Right ventricle myocardium superior (tissue), 1 donor: ENCODE measurements at places on chromosomes 5 and 9. TPM values are rescaled to one million over a fixed set of nuclear protein-coding genes. Genes with fewer than 3 reads are reported as not detected.

- no peak for DNase-seq
These were observed 431.0 kb downstream of the SH3GL2 start for GRCh38 chr9:18009902-18010301.

GRCh38 chr5:51466214-51466613 is 83.0 kb downstream of the ISL1 start:
- no peak for DNase-seq

DNA sequence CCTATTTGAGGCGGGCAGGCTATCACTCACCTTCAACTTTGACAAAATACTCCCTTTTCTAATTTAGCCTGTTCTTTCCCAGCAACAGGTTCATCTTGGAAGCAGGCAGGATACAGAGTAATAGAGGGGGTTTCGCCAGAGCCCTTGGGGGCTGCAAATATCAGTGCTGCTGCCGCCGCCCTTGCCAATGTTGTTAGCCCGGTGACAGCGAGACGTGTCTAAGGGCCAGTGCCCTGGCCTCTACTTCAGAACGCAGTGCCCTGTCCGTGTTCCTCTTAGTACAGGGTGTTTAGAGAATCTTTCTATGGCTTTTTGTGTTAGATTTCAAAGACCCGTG is 703 bp downstream of the FAM120AOS start:
- DNase-seq, result peak; percentile 58

GRCh38 chr5:158840193-158840592 is 259.5 kb downstream of the EBF1 start:
- DNase-seq, result no peak

SAPCD2 gene
- total RNA-seq, result 0.22 TPM

GRCh38 chr5:130520211-130520610 is 615.9 kb downstream of the CHSY3 start:
- no peak for DNase-seq

GRCh38 chr5:80105698-80106439 is 70.7 kb downstream of the THBS4 start:
- no peak for DNase-seq

DNA sequence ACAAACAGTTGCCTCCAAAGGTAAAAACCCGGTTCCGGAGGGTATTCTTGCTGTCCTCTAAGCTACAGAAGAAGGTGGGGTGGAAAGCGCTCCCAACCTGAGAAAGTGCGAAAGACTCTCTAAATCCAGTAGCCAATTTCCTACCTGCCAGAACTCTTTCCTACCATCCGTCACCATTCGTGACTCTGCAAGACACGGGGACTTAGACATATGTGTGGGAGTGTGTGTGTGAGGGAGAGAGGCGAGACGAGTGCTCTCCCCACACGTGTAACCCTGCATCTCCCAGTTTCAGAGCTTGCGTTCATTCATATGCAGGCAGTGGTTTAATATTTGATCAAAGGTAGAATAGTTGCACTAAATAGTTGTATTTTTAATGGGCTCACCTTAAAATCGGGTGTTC is 473 bp upstream of the GABRA1 start:
- no peak for DNase-seq

CCDC192 gene
- total RNA-seq, result not detected

GRCh38 chr9:123164285-123164684 is 104.1 kb downstream of the STRBP start:
- DNase-seq, result no peak

COL15A1 gene
- 55.9 TPM for total RNA-seq

ECSCR gene
- 18.0 TPM for total RNA-seq

TRIM7 gene
- 10.8 TPM for total RNA-seq

DNA sequence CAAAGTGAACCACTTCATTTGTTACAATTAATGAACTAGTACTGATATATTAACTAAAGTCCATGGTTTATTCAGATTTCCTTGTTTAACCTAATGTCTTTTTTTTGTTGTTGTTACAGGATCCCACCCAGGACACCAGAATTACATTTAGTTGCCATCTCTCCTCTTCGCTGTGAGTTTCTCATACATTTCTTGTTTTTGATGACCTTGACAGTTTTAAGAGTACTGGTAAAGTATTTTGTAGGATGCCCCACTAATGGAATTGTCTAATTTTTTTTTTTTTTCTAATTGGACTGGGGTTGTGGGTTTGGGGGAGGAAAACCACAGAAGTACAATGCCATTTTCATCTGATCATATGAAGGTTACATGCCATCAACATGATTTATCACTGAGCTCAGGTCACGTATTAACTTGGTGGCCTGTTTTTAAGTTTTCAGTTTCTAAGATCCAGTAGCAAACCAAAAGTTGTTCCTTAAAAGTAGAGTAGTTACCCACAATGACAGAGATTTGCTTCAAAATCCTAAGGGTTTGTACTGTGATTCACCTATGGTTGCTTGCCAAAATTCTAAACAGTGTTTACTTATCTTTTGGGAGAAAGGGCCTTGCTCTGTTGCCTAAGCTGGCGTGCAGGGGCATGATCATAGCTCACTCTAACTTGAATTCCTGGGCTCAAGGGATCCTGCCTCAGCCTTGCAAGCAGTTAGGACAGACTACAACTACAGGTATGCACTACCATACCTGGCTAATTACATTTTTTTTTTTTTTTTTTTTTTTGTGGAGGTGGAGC is 4.5 kb upstream of the OTULIN start:
- DNase-seq, result no peak

SPINK4 gene
- total RNA-seq, result not detected

PRSS3 gene
- not detected for total RNA-seq

CDH12 gene
- total RNA-seq, result not detected

ZFP62 gene
- 16.6 TPM for total RNA-seq

- no peak for DNase-seq
These were observed 137.6 kb downstream of the NPR3 start for GRCh38 chr5:32848681-32849080.

GRCh38 chr9:34500623-34501267 is 22.0 kb downstream of the ENHO start:
- DNase-seq, result peak; percentile 62

DNA sequence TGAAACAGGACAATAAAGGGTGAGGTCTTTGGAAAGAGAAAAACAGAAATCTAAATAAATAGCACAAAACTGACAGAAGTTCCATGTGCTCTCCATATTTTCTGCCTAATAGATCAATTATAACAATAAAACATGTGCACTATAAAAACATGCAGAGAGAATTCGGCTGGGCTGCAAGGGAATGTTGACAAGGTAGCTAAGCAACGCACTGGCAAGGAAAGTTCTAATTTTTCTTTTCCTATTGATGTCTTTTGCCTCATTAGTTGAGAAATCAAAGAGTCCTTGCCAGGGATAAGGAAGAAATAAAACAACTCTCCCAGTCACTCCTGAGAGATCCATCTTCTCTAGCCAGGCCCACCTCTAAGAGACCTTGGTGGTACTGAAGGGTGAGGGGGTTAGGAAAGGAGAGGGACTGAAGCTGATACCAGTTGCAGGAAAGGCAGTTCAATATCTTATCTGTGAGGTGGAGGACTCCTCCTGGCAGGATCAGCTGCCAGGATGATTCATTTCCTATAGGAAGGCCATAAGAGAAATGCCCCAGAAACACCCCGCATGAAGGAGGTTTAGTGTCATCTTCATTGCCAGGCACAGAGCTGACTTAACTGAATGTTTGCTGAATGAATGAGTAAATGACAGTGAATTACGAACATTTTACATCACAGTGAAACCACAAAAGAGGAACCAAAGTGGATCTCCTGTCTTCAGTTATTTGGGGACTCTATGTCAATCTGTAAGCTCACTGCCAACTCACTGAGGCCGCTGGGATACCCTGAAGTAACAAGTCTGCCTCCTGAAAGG is 63.7 kb upstream of the IFNK start:
- DNase-seq, result no peak

GRCh38 chr9:137589441-137590122 is 730 bp downstream of the ZMYND19 start:
- DNase-seq, result peak; percentile 53

NOTCH1 gene
- total RNA-seq, result 16.8 TPM

LECT2 gene
- not detected for total RNA-seq

SLC36A2 gene
- total RNA-seq, result 1.2 TPM

GRCh38 chr9:136886610-136887597 is 588 bp downstream of the TRAF2 start:
- DNase-seq, result no peak

PSAT1 gene
- total RNA-seq, result 0.83 TPM

GRCh38 chr5:58711965-58712364 is 129.1 kb downstream of the RAB3C start:
- no peak for DNase-seq

DNA sequence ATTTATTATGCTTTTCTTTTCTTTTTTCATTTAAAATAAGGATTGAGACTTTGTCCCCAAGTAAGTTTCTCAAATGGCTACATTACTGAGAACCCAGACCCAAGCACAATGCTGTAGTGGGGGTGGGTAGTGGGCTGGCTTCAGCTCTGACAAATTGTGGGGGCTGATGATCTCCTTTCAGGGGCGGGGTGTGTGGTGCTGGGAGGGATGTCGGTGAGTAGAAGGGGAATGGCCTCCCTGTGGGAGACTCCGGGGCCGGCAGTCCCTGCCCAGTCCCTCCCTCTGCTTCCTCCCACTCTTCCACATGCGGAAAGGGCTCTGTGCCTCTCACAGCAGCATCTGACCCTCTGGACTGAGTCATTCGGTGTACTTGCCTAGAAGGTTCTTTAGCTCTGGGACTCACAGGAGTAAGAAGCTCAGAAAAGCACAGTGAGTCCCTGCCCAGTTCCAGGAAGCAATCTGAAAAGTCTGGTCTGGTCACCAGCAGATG is 14.3 kb downstream of the CD180 start:
- DNase-seq, result peak; percentile 78

- no peak for DNase-seq
These were observed 399.4 kb upstream of the IRX4 start for GRCh38 chr5:2282034-2282690.

DNA sequence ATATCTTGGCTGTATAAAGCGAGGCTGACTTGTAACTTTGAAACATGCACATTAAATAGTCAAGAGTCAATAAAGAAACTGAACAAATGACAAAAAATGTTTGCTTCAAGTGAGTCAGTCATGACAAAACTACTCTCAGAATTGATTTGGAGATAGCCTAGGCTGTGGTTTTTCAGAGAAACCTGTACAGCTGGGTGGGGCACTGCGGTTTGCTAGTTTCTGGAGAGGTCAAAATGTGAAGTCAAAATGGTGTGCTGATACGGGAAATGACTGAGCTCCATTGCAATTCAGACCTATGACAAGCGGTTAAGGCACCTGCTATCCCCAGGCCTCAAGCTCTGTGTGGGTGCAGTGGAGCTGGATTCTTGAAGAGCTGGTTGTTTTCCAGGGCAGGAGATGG is 10.3 kb upstream of the CD180 start:
- no peak for DNase-seq

GRCh38 chr5:98635656-98636055 is 137.8 kb upstream of the RGMB start:
- DNase-seq, result no peak

DNA sequence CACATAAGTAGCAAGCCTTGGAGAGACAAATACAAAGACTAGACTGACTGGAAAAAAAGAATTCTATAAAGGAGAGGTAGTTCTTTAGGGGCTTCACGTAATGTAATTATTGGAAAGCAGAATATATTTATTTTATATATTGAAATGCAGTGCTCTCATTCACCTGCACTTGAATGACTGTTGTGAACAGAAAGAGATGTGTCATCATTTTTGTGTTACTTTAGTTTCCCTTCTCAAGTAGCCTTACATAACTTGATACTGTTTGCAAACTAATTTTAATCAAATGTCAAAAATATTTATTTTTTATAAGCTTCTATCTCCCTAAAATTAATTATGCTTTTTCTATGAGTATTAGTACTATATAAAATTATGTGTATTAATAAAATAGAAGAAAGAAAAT is 691.1 kb upstream of the FTMT start:
- DNase-seq, result no peak

AGXT2 gene
- total RNA-seq, result not detected

DNA sequence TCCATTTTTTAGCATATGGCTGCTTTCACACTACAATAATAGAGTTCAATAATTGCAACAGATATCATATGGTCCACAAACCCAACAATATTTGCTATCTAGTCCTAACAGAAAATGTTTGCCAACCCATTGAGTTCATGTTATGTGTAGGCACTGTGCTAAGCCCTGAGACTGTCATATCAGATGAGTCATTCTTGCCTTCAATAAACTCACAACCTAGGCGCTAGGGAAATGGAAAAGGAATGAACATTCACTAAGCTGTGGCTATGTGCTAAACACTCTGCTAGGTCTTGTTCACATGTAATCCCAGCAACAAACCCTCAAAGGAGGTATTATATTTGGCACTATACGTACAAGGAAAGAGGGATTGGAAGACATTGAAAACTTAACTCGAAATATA is 8.4 kb upstream of the TIMD4 start:
- DNase-seq, result no peak
